ENCODE measurements at places on chromosomes 12 and 14. TPM values are rescaled to one million over a fixed set of nuclear protein-coding genes. Genes with fewer than 3 reads are reported as not detected.

RNASE3 gene
- total RNA-seq = 0.86 TPM

HELB gene
- 5.6 TPM for total RNA-seq

PLEKHG7 gene
- not detected for total RNA-seq

ANO4 gene
- 57.0 TPM for total RNA-seq

AQP2 gene
- total RNA-seq = not detected

SERPINA12 gene
- not detected for total RNA-seq

CPNE6 gene
- 46.6 TPM for total RNA-seq

GALNT8 gene
- 44.5 TPM for total RNA-seq

KRT83 gene
- 0.67 TPM for total RNA-seq
